ENCODE measurements at places on chromosomes 2 and 18.

GRCh38 chr2:230866756-230867523 lies 2.2 kb downstream of the ITM2C start:
- DNase-seq, result peak; percentile 94

DNA sequence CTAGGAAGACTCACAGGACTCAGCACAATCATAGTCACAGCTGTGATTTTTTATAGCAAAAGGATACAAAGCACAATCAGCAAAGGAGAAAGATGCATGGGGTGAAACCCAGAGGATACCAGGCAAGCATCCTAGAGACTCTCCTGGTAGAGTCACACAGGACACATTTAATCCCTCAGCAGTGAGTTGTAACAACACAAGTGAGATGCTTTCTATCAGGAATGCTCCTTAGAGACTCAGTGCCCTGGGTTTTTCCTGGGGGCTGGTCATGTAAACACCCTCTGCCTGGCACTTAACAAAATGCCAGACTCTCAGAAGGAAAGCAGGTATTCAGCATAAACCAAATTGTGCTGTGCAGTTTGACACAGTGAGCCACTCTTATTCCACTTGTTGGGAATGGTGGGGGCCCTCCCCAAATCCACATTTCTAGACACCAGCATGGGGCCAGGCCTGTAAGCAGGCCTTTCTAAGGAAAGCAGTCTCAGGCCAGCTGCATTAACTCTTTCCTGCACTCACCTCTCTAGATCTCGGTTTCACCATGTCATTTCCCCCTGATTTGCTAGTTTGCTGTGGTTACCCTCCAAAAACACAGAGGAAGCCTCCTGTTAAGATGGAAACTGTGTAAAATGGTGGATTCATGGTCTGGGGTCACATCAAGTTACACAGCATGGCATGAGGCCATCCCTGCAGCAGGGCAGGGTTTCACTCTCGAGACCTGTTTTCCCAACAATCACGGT lies 16.9 kb upstream of the RNU4ATAC start:
- no peak for DNase-seq

DNA sequence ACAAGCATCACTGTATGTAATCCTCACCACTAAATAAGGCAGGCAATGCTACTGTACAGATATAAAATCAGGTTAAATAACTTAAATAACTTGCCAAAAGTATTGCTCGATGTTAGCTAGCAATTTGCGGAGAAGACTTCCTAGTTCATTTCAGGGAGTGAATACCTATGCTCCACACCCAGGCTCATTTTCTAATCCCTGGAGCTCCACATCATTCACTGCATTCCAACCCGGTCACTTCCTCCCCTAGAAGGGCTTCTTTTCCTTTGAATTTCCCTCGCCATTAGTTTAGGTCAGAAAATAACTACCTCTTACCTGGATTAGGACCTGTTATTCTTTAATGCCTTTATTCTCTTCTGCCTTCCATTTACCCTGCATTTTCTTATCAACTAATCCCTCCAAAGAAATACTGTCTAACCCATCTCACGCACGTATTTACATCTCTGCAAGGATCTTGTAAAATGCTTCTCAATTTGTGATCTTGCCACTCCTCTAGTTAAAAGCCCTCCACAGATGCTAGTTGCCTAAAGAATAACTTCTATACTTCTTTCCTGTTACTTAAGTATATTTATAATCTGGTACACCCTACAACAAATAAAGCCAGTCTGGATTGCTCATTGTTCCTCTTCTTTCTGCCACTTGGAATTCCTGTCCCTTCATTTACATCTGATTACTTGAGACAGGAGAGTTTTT lies 599.8 kb downstream of the NRXN1 start:
- DNase-seq, result no peak

DNA sequence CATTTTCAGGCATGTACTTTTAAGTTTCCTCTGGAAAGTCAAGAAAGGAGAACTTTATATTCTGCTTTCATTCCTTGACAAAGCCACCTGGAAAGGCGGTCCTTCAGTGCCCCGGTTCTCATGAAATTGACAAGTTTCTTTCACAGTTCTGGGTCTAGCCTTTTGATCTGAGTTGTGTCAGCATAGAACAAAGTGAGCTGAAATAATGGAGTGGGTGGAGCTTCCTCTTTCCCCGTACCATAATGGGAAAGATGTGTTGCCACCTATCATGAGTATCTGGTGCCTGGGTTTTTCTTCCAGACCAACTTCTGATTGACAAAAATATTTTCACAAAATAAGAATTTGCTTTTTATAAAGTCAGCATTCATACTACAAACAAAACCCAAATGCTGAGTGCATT lies 49.3 kb downstream of the PTRHD1 start:
- no peak for DNase-seq

- DNase-seq, result no peak
Observed at GRCh38 chr2:157032017-157032416, 225.5 kb upstream of the GALNT5 start.

DNA sequence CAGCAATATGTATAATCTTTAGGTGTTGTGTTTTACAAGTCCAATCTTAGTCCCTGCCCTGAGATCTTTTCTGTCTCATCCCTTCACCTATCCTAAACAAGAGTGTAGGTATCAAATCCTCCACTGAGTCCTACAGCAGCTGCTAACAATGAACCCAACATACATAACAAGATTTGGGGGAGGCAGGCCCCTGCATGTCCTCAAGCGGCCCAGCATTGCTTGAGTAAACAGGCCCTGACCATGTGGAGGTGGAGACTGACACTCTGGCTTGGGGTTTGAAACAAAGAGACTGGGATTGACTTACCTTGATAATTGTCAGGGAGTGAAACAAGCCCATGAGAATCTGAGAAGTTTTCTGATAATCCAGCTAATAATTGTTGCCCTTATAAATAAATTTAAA lies 213.4 kb downstream of the STK39 start:
- DNase-seq, result no peak

- DNase-seq, result no peak
Observed at GRCh38 chr18:34222307-34223163, 2.2 kb downstream of the NOL4 start.

DNA sequence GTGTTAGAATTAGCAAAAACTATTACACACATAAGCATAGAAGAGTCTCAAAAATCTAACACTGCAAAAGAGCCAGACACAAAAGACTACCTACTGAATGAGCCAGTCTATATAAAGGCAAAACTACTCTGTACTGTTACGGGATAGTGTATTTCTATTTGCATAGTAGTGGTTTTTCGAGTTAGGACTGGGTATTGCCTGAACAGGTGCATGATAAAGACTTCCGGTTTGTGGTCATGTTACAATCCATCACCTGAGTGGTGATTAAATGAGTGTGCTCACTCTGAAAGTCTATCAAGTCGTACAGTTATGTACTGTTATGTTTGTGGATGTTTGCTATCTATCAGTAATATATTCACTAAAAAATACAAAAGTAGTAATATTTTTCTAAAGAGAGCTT lies 523.3 kb upstream of the SYT4 start:
- DNase-seq, result no peak

DNA sequence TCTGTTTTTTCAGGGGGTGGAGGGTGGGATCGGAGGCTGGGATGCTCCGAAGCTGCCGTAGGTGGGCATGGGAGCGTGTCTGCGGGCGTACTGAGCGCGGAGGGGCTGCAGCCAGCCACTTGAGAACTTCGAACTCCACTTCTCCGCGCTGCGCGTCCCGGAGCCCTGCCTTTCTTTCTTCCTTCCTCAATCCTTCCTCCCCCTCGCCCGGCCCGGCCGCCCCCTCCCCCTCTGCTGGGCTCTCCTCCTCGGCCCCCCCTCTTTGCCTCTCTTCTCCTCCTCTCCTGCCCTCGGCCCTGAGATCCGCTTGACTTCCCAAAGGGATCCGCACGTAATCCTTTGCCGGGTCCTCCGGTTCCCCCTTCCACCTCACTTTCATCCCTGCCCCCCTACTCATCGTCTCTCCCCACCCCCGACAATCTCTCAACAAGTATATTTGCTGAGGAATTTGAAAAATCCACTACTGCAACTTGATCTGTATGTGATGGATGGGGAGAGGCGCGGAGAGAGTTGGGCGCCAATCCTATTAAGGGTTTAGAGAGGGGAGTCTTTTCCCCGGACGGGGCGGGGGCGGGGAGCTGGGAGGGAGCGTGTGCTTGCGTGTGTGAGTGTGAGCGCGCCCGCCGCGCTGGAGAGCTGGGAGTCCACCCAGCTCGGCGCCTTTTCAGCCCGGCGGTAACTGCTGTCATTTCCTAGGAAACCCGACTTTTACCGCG lies 1.1 kb downstream of the GLI2 start:
- DNase-seq, result no peak

GRCh38 chr2:202038471-202039277 lies 5.0 kb downstream of the FZD7 start:
- DNase-seq, result no peak

GRCh38 chr2:120576509-120577474 lies 158.9 kb upstream of the GLI2 start:
- peak; percentile 81 for DNase-seq

DNA sequence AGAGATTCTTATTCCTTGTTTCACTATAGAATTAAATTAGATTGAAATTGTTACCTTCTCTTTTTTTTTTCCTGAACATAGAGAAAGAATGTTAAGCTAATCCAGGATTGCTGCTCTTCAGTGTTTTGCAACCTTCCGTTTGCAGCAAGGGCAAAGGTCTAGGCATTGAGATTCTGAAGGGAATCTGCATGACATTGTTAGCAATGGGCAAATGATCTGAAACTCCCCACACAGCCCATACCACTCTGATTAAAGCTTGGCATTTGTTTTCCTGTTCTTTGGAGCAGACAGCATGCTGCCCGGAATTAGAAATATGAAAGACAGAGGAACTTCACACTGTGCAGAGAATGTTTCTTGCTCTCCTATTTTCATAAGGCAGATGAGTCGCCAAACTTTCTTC lies 551.8 kb downstream of the SOCS6 start:
- no peak for DNase-seq

DNA sequence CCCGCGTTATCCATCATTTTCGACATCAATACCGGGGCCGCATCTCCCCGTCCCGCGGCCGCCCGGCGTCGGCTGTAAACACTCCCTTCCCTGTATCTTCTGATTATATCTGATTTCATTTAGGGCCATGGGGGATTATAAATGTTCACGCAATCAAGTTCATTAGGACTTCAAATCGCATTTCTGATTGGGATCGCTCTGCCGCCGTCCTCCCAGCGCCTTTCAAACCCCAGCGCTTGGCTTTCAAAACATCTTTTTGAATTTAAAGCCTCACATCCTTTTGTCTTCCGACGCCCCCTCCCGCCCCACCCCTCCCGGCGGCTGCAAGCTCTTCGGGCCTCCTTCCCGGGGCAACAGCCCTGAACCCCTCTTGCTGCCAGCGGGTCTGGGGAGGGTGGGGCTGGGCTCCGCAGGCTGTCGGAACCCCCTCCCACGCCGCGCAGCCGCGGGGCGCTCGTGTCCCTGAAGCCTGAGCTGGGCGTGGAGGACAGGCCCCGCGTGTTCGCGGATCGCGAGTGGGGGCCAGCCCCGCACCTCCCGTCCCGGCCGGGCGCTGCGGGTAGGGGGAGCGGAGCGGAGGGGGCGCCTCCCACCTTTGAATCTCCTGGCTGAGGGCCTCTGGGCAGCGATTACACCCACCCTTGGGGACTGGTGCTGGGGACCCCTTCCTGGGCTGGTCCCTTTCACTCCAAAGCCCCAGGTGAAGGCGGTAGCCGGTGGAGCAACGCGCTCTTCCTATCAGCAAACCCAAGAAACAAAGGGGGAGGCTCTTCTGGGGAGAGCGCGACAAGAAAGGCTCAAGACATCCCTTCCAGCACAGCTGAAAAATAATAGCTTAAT lies 11.3 kb upstream of the GBX2 start:
- DNase-seq, result no peak

DNA sequence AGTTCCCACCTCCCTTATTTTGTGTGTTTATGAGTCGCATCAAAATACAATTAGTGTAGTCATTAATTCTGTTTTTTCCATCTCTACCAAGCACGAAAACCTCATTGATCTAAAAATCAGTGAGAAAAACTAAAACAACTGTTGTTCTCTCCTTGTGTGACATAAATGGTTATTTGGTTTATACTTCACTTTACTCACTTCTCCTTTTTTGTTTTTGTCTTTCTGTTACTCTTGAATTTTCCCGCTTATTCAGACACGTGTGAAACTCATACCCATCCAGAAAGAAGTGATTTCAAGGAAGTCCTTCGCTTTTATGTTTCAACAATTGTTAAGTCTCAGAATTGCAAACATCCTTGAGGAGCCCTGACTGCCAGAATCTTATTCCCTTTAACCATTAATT lies 121.6 kb downstream of the EML6 start:
- DNase-seq, result no peak

DNA sequence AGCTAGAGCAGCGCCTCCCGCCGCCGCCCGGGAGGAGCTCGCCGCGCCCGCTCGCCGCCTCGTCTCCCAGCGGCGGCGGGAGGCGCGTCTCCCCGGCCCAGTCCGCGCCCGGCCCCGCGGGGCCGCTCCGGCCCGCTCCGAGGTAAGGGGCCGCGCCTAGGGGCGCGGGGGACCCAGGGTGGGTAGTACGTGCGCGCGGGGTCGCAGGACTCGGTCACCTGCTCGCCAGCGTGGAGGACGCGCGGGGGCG lies 259 bp downstream of the NPAS2 start:
- DNase-seq, result no peak

GRCh38 chr2:151943461-151943860 lies 115.2 kb upstream of the ARL5A start:
- DNase-seq, result no peak

DNA sequence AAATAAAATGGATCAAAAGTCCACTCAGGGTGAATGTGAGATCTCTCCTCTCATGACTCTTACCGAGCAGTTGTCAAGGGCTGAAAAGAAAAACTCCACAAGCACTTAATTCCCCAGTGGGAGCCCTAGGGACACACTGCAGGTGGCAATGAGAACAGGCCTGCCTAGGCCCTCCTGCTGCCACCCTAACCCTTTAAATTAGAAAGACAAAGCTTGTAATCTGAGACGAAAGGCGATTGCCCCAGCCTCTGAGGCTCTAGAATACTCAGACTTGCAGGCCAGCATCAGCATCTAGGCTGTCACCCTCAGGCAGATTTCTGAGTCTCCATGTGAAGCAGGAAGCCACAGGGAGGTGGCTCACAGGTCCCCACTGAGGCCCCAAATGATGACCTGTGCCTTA lies 457.0 kb upstream of the MYT1L start:
- no peak for DNase-seq

- DNase-seq, result no peak
Observed at GRCh38 chr18:22564036-22564435, 146.3 kb upstream of the CTAGE1 start.

GRCh38 chr2:60333264-60333663 lies 220.2 kb downstream of the BCL11A start:
- DNase-seq, result no peak

DNA sequence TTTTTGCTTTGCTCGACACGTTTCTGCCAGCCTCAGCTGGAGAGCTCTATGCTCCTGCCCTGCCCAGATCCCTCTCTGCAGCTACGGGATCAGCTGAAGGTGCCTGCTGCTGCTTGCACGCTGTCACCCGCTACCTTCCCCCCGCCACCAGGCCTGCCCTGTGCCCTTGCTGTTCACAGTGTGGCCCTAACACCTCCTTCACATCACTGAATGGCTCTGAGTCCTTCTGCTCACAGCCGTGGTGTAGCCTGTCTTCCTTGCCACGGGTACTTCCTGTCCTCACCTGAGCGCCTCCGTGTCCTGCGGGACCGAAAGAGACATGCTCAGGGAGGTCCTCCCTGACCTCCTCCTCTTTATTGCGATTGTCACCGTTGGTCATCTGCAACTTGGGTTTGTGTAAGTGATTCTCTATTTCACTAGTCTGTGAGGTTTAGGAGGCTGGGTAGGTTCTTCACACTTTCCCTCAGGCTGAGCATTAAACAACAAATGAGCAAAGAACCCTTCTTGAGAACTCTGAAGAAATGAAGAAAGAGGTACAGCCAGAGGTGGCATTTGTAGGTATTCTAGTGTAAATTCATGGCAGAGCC lies 127.5 kb downstream of the NCK2 start:
- DNase-seq, result peak; percentile 18
